ENCODE measurements at places on chromosomes 11 and 22. TPM values are rescaled to one million over a fixed set of nuclear protein-coding genes. Genes with fewer than 3 reads are reported as not detected.

NRGN gene
- polyA plus RNA-seq, result 16.0 TPM

DEUP1 gene
- not detected for polyA plus RNA-seq

P2RY2 gene
- 5.4 TPM for polyA plus RNA-seq

SMC1B gene
- polyA plus RNA-seq, result not detected

PIH1D2 gene
- 1.8 TPM for polyA plus RNA-seq

LIPT2 gene
- polyA plus RNA-seq, result 1.5 TPM

C11orf16 gene
- polyA plus RNA-seq, result not detected
